ENCODE measurements at places on chromosomes 11 and 22.

DNA sequence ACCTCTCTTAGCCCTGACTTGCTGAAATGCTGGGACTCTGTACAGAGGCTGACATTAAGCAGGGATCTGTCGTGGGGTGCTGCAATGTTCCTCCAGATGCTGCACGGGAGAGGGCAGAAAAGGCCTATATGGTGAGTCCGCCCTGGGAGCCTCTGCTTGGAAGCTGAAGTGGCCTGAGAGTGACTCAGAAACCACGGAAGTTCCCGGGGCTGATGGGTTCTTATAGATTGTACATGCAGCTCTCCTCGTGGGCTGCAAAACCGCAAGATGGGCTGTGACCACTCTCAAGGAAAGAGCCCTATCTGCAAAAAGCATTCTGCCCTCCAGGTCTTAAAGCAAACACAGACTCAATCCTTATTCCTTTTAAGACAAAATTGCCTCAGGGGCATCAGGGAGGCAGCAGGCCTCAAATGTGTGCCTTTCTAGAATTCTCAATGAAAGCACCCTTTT is 5.8 kb upstream of the SLC43A3 start:
- no peak for DNase-seq

GRCh38 chr11:38226684-38227083 is 1628.6 kb upstream of the RAG2 start:
- no peak for DNase-seq

DNA sequence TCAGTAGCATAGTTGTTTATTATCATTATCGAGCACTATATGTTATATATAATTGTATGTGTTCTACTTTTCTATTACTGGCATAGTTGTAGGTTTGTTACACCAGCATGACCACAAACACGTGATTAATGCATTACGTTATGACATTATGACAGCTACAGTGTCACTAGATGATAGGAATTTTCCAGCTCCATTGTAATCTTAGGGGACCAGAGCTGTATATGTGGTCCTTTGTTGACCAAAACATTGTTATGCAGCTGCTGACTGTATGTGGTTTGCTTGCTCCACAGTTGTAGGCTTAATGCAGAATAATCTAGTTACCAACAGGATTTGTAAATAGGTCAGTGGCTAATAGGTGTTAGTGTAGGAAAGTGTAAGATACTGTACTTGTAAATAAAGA is 66.1 kb downstream of the HSD17B12 start:
- DNase-seq, result no peak

DNA sequence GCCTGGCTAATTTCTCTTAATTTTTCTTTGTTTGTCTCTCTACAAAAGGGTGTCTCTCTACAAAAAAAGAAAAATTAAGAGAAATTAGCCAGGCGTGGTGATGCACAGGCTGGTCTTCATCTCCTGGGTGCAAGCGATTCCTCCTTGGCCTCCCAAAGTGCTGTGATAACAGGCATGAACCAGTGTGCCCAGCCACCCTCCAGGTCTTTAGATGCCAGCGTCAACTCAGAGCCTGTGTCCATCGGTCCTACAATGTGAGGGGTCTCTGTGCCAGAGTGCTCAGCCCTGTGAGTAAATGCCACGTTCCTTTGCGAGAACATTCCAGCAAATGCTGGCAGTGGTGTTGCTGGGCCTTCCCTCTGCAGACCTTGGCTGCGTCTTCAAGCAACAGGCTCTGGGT is 62.7 kb downstream of the IGF2 start:
- no peak for DNase-seq

DNA sequence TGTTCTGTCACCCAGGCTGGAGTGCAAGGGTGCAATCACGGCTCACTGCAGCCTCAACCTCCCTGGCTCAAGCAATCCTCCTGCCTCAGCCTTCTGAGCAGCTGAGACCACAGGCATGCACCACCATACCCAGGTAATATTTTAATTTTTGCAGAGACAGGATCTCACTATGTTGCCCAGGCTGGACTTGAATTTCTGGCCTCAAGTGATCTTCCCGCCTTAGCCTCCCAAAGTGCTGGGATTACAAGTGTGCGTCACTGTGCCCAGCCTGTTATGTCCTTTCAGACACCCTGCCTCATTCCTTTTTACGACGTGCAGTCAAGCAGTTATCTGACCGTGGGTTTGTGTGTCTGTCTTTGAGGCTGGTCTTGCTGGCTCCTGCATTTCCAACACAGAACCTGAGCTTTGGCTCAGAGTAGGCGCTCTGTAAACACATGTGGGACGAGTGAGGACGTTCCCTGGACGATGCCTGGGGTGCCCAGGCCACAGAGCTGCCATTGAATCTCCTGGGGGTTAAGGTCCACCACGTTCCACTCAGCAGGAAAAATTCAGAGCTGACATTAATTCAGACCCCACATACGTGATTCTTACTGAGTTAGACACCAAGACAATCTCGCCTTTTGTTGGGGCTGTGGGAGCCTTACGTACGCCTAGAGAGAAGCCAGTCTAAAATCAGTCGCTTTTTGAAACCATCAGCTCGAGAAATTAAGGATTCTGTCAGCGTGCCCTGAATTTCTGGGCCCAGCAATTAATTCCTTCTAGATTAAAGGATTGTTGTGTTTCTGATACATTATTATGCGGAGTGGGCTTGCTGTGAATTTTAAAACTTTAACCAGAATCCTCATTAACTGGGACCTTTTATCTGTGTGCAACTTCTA is 21.5 kb upstream of the EMID1 start:
- DNase-seq, result no peak

DNA sequence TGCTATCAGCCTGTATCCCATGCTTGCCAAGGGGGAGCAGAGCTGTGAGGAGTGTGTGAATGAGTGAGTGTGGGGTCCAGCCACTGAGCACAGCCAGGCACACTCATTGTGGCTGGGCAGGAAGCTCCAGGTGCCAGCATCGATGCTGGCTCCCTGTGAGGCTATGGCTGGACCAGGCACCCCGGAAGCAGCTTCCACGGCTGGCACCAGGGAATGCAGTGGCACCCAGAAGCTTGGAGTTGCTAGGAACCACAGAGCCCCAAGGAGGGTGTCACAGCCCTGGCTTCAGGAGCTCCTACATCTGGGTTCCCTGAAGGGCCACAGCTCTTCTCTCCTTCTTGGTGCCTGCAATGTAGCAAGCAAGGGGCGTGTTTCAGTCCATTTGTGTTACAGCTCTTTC is 625.9 kb upstream of the RAG2 start:
- DNase-seq, result no peak

- no peak for DNase-seq
Measured at GRCh38 chr11:65399249-65399648, 12.8 kb downstream of the FRMD8 start.

- no peak for DNase-seq
Measured at GRCh38 chr11:114522818-114523217, 36.9 kb downstream of the NXPE1 start.

GRCh38 chr11:76160856-76161255 is 45.4 kb downstream of the WNT11 start:
- DNase-seq, result no peak

- no peak for DNase-seq
Measured at GRCh38 chr11:97888641-97889040, 1132.1 kb upstream of the CNTN5 start.

DNA sequence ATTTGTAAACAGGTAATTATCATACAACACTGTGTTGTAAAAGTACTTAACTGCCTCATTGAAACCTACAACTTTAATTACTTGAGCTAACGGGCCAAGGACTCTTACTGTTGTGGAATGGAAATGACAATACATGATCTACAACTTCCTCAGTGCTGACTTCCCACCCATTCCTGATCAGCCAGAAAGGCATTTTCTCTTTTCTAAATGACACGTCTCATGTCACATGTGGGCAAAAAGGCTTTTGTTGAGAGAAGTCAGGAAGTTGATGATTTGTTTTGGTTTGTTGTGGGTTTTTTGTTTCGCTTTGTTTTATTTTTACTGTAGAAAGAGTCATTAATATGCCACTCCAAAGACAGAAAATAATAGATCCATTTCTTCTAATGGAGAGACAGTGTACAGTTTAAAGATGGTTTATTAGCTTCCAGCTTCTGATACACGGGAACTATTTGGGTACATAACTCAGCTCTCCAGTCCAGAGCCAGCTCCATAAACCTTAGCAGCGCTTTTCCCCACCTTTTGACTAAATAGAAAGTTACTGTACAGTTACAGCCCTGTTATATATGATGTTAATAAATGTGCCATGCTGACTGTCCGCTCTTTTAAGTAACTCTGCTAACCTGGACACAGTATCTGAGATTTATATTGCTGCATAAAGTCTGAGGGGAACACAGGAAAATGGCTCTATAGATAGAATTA is 509.4 kb upstream of the API5 start:
- DNase-seq, result no peak

- DNase-seq, result no peak
Measured at GRCh38 chr11:122720107-122720881, 64.8 kb downstream of the UBASH3B start.

- no peak for DNase-seq
Measured at GRCh38 chr22:36267058-36267457, 14.1 kb downstream of the APOL1 start.

- no peak for DNase-seq
Measured at GRCh38 chr11:61026121-61027031, 54.9 kb downstream of the CD6 start.

- DNase-seq, result no peak
Measured at GRCh38 chr11:131925829-131926228, 555.4 kb downstream of the NTM start.

DNA sequence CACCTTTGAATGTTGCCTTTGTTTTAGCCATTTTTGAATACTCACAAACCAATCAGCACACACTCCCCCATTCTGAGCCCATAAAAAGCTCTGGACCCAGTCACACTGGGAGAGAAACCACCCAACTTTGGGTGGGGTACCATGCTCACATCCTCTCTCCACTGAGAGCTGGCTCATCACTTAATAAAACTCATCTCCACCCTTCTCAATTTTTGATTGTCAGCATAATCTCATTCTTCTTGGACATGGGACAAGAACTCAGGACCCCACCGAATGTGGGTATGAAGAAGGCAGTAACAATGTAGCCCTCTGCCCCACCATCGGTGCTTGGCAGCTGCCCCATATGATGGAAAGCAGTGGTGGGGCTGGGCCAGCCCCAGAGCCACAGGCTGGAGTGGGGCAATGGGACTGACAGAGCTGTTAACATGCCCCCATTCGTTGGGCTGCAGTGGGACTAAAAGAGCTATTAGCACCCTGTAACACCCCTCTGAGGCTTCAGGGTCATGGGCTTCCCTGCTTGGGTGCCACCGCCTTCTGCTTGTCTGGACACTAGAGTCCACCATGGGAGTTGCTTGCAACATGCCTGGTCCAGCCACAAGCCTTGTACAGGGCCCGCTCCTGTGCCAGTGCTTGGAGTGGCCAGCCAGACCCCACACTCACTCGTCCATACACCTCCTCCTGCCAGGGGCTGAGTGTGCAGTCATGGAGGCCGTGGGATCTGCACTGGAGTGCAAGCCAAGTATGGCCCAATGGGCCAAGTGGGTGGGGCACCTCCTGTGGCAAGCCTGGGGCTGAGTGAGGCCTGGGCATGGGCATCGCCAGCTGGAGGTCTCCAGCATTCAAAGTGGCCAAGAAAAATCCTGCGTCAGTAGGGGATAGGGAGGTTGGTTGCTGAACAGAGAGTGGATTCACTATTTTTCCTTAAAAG is 471.1 kb downstream of the TBC1D22A start:
- DNase-seq, result no peak

DNA sequence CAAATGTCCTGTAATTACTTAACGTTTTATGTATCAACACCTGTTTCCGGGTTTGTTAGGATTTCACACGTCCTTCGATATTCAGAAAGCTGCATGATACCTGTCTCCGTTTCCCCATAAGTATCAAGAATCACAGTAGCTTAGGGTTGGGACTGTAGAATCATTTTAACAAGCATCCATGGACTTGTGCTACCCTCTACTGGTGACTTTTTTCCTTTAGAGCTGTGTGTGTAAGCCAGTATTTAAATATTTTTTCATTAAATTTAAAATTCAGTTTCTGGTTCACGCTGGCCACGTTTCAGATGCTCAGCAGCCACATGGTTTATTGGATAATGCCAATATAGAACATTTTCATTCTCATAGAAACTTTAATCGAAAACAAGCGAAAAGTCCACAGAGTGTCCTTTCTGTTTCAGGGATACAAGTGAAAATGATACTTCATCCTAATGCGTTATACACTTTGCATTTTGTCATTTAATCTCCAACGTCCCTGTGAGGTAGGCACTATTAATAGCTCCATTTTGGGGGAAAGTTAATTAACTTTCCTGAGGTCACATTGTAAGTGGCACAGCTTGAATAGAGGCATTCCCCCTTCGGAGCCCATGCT is 61.5 kb upstream of the SLC25A18 start:
- DNase-seq, result peak; percentile 12

DNA sequence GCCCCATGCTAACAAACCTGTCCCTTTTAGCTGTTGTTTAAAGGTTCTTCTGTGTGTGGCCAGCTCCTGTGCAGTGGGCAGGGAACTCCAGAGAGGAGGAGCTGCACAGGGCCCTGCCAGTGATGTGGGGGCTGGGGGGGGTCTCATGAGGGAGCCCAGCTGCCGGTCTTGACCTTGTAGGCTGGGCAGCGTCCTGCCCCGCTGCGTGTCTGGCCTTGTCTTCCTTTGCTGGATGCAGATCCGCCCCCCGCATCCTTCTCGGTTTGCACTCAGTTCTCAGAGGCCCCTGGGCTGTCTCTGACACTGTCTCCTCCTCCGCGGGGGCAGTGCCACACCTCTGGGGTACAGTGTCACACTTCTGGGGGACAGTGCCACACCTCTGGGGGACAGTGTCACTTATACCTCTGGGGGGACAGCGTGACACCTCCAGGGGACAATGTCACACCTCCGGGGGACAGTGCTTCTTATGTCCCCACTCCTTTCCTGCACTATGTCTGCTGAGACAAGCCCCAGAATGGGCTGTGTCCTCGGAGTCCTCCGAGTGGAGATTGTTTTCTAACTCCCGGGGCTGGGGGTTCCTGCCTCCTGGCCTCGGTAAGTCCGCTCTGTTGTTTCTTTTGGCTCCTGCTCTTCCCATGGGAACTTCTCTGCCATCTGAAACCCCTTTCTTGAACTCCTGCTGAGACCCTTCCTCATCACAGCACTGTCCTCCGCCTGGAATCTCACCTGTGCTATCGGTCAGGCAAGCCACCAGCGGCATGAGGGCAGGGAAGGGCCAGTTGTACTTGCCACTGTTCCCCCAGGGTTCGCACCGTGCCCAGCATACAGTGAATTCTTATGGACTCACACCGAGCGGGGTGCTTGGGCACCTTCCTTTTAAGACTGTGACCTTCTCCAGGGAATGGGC is 788.3 kb downstream of the TBC1D22A start:
- DNase-seq, result no peak

- no peak for DNase-seq
Measured at GRCh38 chr11:10695833-10696232, 2.3 kb upstream of the IRAG1 start.

- DNase-seq, result no peak
Measured at GRCh38 chr11:61377461-61378160, 14.8 kb upstream of the TMEM216 start.

GRCh38 chr11:120546312-120547205 is 35.0 kb downstream of the GRIK4 start:
- DNase-seq, result no peak

- DNase-seq, result no peak
Measured at GRCh38 chr11:125624756-125625213, at the start of gene CHEK1. TSS of gene CHEK1 (plus strand) at chr11:125625163. CDS start at chr11:125626769, 1,606 bp downstream.

- DNase-seq, result no peak
Measured at GRCh38 chr22:35092406-35092805, 26.4 kb downstream of the ISX start.
